ENCODE measurements at places on chromosomes 11 and 22. TPM values are rescaled to one million over a fixed set of nuclear protein-coding genes. Genes with fewer than 3 reads are reported as not detected.

GRCh38 chr11:33089776-33090175 is 50.4 kb downstream of the TCP11L1 start:
- no peak for DNase-seq

DNA sequence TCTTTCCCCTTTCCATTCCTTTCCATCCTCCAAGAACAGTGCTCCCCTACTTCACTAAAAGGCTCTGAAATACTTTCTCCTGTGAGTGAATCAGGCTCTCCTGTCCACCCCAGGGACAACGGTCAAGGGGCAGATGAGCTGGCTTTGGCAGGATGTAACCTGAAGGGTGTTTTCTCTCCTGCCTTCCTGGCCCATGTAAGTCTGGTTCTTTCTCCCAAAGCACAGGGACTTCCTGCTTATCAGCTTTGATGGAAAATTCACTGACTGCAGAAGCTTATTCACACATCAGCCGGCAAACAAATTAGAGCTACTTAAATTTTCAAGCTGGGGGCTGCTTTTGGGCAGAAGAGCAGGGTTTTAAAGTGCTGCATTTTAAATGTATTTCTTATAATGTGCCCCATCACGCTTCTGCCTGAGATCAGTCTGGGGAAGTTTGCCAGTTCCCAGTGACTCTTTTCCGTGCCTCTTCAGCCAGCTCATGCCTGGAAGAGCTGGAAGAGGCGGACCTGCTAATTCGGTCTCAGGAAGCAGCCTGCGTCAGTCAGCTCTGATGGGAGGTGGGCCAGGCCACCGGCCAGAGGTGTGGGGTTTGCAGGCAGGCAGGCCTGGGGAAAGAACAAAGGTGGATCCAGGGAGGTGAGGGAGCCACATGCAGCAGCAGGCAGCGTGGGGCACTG is 140.4 kb upstream of the TBCEL start:
- DNase-seq = no peak

GRCh38 chr22:39241794-39242594 is 2.8 kb downstream of the PDGFB start:
- DNase-seq = no peak

GRCh38 chr11:38448284-38448683 is 1850.2 kb upstream of the RAG2 start:
- DNase-seq = no peak

GRCh38 chr11:123202155-123203151 is 7.4 kb upstream of the CLMP start:
- DNase-seq = no peak

DNA sequence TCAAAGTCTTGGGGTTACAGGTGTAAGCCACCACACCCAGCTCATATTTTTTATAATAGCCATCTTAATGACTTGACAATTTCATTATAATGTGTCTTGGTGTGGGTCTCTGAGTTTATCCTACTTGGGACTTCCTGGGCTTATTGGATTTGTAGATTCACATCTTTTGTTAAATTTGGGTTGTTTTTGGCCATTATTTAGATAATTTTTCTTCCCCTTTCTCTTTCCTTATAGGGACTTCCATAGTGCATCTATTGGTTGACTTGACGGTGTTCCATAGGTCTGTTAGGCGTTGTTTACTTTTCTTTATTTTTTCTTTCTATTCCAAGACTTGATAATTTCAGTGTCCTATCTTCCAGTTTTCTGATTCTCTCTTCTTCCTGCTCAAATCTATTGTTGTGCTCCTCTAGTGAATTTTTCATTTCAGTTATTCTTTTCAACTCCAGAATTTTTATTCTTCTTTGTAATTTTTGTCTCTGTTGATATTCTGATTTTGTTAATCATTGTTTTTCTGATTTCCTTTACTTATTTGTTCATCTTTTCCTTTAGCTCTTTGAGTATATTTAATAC is 45.6 kb downstream of the RRM1 start:
- DNase-seq = no peak

GRCh38 chr22:34800260-34800980 is 265.5 kb upstream of the ISX start:
- no peak for DNase-seq

DNA sequence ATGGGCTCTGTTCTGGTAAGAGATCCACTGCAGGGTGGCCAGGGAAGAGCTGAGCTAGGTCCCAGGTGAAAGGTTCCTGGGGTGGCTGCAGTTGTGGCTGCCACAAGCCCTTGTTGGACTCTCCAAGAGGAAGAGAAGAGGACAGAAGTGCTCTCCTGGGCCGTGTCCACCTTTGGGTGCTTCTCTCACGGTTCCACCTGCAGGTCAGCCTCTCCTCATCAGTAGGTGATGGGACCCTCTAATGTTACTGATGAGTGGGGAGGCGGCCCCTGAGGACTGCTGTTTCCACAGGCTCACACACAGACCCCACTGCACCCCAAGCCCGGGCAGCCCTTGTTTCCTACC is 804.9 kb downstream of the BRD1 start:
- DNase-seq = no peak

DNA sequence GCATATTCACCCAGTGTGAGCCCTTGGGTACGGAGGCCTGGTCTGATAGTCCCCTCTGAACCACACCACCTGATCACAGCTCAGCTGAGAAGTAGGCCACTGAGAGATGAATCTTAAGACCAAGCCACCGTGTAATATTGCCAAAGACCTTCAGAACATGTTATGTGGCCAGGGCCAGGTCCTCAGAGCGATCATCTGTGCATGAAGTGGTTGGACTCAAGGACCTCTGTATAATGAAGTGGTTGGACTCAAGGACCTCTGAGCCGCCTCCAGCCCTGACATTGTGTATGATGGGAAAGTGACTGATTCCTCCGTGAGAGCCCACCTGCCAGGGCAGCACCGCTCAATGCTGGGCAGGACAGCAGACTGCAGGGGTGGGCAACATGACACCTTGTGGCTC is 70.2 kb downstream of the TP53I11 start:
- no peak for DNase-seq

DNA sequence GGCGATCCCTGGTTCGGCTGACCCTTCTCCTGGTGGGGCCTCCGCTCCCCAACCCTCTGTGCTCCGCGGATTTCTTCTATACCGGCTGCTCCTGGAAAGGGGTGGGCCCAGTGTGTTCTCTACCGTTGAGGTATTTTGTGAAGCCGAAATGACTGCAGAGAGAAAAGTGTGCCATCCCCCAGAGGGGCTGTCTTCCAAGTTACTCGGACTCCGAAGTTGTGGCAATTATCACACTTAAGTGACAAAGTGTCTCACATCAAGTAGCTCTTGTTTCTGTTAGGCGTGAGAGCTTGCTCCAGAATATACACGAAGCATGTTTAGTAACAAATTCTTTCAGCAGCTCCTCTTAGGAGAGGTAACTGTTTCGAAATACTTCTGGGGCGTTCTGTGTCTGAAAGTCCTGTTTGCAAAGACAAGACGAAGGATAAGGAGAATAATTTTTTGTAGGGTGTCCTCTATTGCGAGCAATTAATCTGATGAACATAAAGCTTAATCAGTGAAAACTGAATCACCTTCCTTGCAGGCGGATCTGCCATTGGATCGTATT is 434 bp downstream of the XPNPEP3 start:
- no peak for DNase-seq

ROBO3 gene
- 17.8 TPM for total RNA-seq
